ENCODE measurements at places on chromosomes 6 and 20. TPM values are rescaled to one million over a fixed set of nuclear protein-coding genes. Genes with fewer than 3 reads are reported as not detected.

DNA sequence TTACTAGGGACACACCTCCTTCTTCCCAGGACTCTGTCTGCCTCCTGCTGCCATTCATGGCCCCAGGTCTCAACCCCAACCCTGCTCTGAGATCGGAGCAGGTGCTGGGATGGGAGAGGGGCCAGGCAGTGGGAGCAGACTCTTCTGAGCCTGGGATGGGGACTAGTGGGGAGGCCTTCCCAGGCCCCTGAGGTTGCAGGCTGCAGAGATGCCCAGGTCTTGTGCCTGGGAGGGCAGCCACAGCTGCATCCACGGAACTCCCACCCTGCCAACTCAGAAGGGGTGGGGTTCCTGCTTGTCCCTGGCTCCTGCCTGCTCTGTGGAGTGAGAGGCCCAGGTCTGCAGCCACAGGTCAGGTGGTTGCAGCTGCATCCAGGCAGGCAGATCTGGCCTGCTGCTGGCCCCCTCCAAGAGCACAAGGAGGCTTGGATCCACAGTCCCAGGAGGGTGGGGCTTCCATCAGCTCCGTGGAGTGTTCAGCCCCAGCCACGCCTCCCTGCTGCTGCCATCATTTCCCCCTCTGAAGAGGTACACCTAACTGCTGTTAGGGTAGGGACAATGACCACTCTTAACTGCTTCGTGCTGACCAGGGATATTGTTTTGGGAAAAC lies 2.9 kb upstream of the SLC22A1 start:
- H3K27ac ChIP-seq: no peak overlapping the region
- H3K27me3 ChIP-seq: no peaks in the 10 kb centered on the region
- DNase-seq: no peak
- H3K4me1 ChIP-seq: no peaks in the 10 kb centered on the region

DNA sequence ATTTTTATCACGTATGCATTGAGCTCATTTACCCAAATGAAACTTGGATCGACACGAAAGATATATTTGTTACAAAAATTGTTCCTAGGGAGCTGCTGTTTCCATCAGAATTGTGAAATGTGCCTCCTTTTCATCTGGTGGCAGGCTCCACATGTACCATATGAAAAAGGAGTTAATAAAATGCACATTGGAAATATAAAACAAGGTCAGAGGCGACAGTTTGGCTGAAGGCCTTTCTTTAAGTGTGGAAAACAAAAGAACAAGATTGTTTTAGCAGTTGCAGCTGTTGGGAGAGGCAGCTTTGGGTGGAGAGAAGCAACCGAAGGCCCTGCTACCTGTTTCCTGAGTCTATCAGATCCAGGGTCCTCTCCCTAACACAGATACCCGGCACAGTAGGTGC lies 334.5 kb upstream of the NT5E start:
- no peaks in the 10 kb centered on the region for H3K36me3 ChIP-seq
- no peak for DNase-seq
- no peak overlapping the region for H3K4me3 ChIP-seq
- H3K4me1 ChIP-seq: no peaks in the 10 kb centered on the region

DNA sequence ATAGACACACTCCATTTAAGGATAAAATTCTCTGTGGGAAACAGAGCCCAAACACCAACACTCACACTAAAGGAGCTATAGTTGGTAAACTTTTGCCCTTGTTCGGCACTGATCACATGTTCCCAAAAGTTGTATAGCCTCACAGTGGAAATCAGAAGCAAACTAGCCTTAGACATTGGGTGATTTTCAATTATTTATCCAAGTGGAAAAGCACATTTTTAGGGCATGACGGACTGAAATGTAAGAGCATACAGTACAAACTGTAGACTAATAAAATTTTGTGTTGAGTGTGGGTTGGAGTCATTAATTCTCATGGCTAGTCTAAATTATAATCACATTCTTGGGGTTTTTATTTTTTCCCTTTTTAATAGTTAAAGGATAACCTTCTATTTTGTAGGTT lies 202.4 kb downstream of the MOXD1 start:
- H3K4me1 ChIP-seq: no peaks in the 10 kb centered on the region
- no peaks in the 10 kb centered on the region for H3K27me3 ChIP-seq
- no peak overlapping the region for H3K4me3 ChIP-seq
- H3K36me3 ChIP-seq: no peaks in the 10 kb centered on the region
- no peak overlapping the region for H3K27ac ChIP-seq

Gene ELOVL2
- not detected for total RNA-seq

Gene CLPSL2
- total RNA-seq: not detected

Data from activated CD4-positive, alpha-beta T cell treated with anti-CD3 and anti-CD28 coated beads, Interleukin-2, amount 10 ng/mL, durations not matched to agents 24 days and 14 days (primary cell).